ENCODE measurements at places on chromosomes 2 and 18. TPM values are rescaled to one million over a fixed set of nuclear protein-coding genes. Genes with fewer than 3 reads are reported as not detected.
A peak's percentile ranks its signal among the peaks of the same experiment; 100 is the strongest.

GRCh38 chr2:113080134-113080533 is 12.4 kb downstream of the IL1F10 start:
- peak; percentile 14 for DNase-seq

- DNase-seq = no peak
Measured at GRCh38 chr2:184154438-184154837, 443.9 kb upstream of the ZNF804A start.

DNA sequence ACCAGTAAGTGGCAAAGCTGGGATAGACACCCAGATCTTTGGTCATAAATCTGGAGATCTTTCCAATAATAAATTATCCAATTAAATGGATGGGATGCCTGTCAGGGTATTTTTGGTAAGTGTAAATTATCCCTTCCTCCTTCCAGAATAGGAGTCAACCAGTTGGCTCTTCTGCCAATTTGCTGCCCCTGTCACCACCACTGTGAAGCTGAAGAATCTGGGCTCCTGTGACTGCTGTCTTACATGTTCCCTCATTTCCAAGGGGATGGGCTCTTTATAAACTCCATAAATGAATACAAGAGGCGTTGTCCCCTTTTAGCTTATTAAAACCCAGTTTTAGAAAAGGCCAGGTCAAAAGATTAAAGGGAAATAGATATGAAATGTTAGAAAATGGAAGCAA is 17.8 kb upstream of the BMP10 start:
- no peak for DNase-seq

DNA sequence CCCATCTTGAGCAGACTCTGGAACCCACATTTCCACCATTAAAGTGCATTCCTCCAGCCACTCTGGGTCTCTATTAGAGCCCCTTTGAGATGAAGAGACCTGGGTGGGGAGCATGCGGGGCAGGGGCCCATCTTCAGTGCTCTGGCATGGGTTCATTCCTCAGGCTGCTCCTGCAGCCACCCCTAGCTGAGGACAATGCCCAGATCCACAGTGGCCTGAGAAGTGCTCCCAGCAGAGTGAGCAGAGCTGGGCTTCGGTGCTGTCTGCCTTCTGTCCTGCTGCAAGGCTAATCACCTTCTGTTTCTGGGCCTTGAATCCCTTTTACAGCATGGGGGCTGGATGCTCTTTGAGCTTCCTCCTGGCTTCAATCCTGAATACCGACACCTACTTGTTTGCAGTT is 169.8 kb downstream of the TRIM43 start:
- no peak for DNase-seq

DNA sequence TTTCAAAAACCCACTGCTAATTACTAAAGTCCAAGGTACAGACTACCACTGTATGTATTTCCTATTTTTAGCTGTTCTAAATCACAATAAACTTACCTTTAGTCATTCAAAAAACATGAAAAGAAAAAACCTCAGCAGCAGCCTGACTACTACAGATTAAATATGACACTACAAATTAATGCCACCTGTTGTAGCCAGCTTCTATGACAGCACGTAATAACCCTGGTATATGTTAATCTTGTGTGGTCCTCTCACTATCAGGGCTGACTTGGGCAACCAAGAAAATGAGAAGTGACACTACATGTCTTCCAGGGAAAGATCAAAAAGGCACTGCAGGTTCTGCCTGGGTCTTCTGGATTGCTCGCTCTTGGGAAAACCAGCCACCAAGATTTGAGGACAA is 90.6 kb upstream of the FAM124B start:
- DNase-seq = no peak

- DNase-seq = no peak
Measured at GRCh38 chr2:26970928-26971627, 641 bp downstream of the MAPRE3 start.

- no peak for DNase-seq
Measured at GRCh38 chr2:121359716-121360565, 74.9 kb upstream of the TFCP2L1 start.

DNA sequence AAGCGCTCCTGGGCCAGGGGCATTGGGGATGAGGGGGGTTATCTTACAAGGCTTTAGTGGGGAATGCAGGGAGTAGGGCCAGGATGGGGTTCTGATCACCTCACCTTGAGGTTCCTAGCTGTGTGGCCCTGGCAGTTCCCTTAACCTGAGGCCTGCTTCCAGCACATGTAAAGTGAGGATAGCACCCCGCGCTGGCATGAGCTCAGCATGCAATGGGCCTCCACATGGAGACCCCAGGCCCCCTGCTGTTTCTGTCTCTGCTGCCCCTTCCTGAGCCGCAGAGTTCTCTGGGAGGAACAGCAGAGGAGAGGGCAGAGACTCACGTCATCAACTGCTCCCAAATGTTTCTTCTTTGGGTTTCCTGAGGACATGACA is 8.6 kb upstream of the TEX51 start:
- no peak for DNase-seq

DNA sequence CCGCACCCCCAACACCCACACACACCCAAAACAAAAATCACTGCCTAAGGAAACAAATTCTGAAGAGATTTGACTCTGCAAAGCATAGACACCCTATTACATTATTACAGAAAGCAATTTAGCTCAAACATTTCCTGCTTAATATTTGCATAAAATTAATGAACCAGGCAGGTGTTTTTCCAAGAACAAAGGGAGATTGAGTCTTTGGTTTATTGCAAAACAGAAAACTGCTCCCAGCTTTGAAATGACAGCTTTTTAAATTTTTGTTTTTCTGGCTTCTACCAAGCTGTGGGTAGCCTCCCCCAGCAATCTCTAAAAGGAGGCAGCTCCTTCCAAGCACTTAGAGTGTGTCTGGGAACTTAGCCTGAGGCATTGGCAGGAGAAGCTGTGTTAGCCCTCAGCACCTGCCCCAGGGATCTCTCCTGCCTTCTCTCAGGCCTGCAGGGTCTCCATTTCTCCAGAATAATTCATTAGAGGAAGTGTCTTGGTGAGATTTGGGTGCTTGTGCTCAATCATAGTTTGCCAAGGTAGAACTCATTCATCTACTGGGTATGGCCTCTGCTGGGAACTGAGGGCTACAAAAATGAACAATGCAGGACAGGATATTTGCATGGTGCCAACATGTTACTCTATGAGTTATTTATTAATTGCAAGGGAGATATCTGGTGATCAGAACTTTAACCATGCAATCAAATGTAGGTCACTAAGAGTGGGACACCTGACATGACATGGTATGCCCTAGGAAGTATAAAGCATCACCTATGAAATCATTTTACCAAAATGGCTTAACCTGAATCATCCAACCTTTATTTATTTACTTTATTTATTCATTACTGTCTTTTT is 58.7 kb downstream of the B3GNT2 start:
- no peak for DNase-seq

DNA sequence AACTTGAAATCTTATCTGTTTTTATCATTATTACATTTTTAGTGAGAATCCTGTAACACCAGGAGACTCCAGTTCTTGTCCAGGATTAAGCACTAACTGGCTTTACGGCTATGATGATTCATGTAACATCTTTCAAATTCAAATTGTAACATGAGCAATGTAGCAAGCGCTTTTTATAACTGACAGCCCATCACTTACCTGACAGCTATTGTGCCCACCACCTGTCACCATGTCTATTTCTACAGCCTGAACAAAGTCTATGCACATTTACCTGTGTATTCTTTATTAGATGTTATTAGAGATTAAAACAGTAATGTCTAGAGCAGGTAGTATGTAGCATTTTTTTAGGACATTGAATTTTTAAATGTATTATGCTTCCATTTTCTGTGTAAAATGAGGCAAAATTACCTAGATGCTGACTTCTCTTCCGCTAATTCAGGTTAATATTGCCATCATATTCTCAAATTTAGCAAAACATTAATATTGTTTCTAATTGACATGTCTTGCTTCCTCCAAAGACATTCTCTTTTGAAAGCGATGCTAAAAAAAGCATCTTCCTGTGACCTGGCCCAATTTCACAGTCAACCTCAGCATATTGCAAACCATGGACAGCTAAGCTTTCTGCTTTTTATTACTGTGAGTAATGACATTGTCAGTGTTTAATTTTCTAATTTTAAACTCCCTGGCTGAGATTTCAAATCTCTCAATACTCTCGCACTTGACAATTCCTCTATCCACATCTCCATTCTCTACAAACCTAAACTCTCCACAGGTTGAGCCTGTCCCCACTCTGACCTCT is 37.8 kb downstream of the RIT2 start:
- DNase-seq = no peak

GRCh38 chr2:196601430-196602306 is 37.8 kb upstream of the CCDC150 start:
- DNase-seq = no peak

DNA sequence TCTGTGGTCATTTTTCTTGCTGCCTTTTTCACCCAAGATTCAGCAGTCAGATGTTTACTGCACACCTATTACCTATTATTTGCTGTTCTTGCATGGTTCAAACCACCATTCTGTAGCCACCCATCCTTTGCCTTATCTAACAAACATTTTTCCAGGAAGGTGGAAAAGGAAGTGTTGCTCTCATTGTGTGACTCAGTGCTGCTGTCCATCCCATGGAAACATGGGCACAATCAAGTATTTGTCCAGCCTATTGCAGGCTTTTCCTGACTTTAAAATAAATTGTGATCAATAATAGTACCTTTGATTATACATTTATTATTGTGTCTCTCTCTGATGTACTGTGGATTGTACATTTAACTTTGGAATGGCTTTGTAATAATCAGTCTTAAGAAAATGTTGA is 53.2 kb downstream of the USP14 start:
- DNase-seq = no peak

- no peak for DNase-seq
Measured at GRCh38 chr18:56468396-56468795, 170.0 kb downstream of the TXNL1 start.

DNA sequence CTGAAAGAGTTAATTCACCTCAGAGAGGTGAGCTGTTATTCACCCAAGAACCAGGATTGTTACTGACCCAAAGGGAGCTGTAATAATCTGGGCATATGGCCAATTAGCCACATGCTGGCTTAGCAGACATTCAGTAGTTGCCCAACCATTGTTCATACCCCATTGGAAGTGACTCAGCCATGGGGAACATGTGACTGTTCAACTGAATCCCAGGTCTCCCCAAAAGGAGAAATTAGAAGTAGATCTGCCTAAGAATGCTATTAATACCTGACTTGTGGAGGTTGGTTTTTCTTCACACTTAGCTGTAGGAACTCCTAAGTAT is 272.6 kb upstream of the UBE2E3 start:
- no peak for DNase-seq

DNA sequence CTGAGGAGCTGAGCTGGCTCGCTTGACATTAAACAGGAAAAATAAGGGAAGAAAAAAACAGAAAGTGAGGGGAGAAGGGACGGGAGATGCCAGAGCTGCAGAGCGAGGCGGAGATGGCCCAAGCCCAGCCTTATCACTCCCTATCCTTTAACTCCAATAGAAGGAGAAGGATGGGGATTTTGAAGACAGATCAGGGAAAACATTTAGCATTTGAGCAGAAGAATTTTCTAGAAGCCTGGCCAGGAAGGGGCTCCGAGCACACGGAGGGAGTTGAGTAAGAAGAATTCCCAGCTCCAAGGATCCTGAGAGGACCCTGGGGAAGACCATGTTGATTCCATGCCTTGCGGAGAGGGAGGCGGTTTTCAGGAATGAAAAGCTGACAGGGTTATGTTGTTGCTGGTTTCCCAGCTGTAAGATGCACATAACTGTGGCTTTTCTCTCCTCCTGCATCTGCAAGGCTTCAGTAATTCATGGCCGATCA is 35.6 kb downstream of the TWIST2 start:
- no peak for DNase-seq

GRCh38 chr2:130824492-130825061 is 12.1 kb upstream of the ARHGEF4 start:
- DNase-seq = peak; percentile 46

GRCh38 chr2:7676714-7677113 is 759.5 kb downstream of the RNF144A start:
- DNase-seq = no peak

DNA sequence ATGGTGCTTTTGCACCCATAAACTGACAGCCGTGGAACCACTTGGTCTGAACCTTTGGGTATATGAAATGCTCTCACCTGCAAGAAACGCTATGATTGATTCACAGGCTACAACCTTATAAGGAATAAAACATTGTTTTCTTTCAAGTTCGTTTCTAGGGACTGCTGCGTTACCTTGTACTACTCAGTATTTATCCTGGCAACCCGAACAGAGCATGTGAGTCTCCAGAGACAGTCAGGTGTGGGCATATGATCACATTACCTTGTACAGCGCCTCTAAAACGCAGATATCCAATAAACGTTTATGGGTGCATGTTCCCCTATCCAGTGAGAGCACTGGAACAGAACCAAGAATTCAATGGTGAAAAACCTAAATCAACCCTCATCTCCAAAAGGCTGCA is 1.7 kb downstream of the CCBE1 start:
- no peak for DNase-seq

DNA sequence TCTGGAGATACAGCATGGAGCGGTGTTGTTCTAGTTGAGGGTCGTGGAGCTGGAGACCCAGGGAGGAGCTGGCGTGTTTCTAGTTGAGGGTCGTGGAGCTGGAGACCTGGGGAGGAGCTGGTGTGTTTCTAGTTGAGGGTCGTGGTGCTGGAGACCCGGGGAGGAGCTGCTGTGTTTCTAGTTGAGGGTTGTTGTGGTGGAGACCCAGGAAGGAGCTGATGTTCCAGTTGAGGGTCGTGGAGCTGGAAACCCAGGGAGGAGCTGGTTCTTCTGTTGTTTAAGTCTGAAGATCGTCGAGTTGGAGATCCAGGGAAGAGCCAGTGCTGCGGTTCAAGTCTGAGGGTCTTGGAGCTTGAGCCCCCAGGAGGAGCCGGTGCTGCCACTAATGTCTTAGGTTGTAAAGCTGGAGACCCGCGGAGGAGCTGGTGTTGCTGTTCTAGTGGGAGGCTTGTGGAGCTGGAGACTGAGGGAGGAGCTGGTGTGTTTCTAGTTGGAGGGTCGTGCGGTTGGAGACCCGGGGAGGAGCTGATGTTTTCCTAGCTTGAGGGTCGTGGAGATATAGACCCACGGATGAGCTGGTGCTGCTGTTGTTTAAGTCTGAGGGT is 155.3 kb downstream of the RTP5 start:
- DNase-seq = no peak

GRCh38 chr2:43389581-43390466 is 163.4 kb upstream of the ZFP36L2 start:
- DNase-seq = no peak

GRCh38 chr2:25380586-25381375 is 39.1 kb upstream of the DNMT3A start:
- DNase-seq = no peak

GRCh38 chr2:42893047-42893758 is 100.8 kb upstream of the HAAO start:
- no peak for DNase-seq

- no peak for DNase-seq
Measured at GRCh38 chr2:109679626-109680025, 65.5 kb downstream of the SOWAHC start.

The CLIP4 gene
- 49.3 TPM for total RNA-seq

The ASPRV1 gene
- total RNA-seq = 2.0 TPM

The SP100 gene
- 4.1 TPM for total RNA-seq

The SH3RF3 gene
- 9.0 TPM for total RNA-seq

The GAREM1 gene
- total RNA-seq = 35.9 TPM

The NYAP2 gene
- total RNA-seq = 14.3 TPM

The ZNF236 gene
- 31.0 TPM for total RNA-seq

The BUB1 gene
- 6.9 TPM for total RNA-seq

The ALPI gene
- not detected for total RNA-seq

The LINC00305 gene
- not detected for total RNA-seq

The COLEC12 gene
- total RNA-seq = 16.7 TPM

The RESP18 gene
- 0.82 TPM for total RNA-seq

The TEX44 gene
- not detected for total RNA-seq

The PAX8 gene
- total RNA-seq = under 0.01 TPM
